ENCODE measurements at places on chromosomes 11 and 22.

DNA sequence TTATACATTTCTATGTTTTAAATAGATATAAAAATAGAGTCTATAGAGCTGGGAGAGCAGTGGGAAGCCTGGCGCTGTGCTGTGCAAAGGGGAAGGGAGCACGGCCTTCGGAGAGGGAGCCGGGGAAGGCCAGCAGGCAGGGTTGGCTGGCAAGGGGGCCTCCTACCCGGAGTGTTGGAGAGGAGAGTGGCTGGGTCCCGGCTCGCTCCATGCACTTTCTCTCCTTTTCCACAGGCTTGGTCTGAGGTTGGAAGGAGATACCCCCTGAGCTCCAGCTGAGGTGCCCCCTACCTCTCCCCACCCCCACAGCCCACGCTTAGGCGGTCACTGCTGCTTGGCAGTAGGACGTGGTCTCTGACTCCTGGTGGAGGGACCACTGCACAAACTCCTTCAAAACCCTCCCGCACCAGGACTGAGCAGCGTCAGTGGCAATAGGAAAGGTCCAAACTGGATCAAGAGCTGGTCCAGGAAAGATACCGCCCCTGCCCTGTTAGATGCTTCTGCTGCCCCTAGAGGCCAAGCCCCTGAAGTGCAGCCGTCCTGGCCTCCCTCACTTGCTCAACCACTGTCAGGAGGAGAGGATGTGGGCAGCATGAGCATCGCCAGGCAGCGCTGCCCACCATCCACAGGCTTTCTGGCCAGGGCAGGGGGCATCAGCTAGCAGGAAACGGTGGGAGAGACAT lies 52.9 kb downstream of the SYT13 start:
- DNase-seq = peak; percentile 5

GRCh38 chr22:49271831-49272230 lies 555.8 kb downstream of the BRD1 start:
- DNase-seq = no peak

- no peak for DNase-seq
These were observed 39.9 kb downstream of the KCNC1 start for GRCh38 chr11:17774232-17775034.

GRCh38 chr11:120108785-120109168 lies 29.1 kb downstream of the TRIM29 start:
- no peak for DNase-seq

GRCh38 chr22:32685512-32685911 lies 116.0 kb upstream of the TIMP3 start:
- no peak for DNase-seq

DNA sequence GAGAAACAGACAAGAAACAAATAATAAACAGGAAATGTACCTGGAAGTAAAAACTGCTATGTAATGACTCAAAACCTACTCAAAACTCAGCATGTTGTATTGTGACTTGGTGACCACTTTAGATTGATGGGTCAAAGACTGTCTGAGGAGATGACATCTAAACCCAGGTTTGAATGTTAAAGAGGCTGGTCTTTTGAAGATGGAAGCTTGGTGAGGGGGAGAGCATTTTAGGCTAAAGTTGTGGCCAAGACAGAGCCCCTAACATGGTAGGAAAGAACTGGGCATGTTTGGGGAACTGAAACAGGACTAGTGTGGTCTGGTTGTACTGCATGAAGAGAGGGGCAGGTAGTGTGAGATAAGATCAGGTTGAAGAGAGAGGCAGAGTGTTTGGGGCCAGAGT lies 85.3 kb upstream of the MYO18B start:
- peak; percentile 55 for DNase-seq

DNA sequence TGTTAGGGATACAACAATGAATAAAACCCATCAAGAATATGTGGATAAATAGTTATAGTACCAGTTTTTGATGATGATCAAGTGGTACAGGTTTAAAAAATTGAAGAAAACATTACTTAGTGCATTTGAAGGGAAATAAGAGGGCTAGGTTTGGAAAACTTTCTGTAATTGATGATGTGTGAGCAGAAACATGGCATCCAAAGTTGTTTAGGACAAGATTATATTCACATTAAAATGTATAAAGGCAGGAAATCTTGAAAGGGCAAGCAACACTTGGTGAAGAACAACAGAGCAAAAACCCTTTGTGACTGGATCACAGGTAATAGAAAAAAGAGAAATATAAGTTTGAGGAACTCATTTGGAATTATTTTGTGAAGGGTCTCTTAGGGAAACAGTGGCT lies 572.3 kb upstream of the RAG2 start:
- no peak for DNase-seq

DNA sequence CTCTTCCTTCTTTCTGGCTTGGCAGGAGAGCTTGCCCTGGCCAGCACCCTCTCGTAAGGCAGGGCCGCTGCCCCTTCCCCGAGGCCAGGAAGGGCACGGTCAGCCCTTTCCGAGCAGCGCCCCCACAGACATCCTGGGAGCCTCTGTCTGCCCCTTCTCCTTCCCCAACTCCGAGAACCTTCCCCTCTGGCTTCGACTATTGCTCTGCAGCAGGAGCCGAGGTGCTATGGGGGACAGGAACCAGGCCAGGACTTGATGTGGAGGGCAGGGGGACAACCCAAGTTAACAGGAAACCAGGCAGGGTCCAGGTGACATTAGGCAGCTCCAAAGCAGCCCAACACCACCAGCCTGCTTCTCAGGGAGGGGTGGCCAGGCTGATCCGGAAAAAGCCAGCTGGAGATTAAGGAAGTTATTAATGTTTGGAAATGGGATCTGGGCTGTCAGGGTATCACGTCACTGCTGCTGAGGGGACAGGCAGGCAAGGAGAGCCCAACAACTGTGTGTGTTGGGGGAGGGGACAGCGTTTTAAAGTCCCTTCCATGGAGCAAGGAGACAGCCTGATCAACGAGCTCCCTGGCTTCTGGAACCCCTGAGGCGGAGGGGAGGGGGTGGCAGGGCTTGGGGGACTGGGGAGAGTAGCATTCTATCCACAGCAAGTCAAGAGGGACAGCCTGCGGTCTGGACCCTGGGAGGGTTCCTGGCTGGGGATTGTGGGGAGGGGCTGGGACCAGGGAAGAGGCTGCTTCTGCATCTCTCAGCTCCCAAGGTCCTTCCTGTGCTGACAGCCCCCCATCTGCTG lies 27.3 kb downstream of the SYT7 start:
- no peak for DNase-seq

GRCh38 chr11:120310870-120311269 lies 14.2 kb upstream of the TLCD5 start:
- no peak for DNase-seq
